Posterior cingulate gyrus (tissue), 11 donors: ENCODE measurements at places on chromosomes 2 and 18.

GRCh38 chr18:56307354-56308170 is 330.8 kb downstream of the TXNL1 start:
- DNase-seq, result no peak

- DNase-seq, result no peak
Observed at GRCh38 chr2:28423856-28424605, 31.4 kb downstream of the FOSL2 start.

GRCh38 chr18:64240316-64240715 is 91.4 kb upstream of the LINC00305 start:
- no peak for DNase-seq

DNA sequence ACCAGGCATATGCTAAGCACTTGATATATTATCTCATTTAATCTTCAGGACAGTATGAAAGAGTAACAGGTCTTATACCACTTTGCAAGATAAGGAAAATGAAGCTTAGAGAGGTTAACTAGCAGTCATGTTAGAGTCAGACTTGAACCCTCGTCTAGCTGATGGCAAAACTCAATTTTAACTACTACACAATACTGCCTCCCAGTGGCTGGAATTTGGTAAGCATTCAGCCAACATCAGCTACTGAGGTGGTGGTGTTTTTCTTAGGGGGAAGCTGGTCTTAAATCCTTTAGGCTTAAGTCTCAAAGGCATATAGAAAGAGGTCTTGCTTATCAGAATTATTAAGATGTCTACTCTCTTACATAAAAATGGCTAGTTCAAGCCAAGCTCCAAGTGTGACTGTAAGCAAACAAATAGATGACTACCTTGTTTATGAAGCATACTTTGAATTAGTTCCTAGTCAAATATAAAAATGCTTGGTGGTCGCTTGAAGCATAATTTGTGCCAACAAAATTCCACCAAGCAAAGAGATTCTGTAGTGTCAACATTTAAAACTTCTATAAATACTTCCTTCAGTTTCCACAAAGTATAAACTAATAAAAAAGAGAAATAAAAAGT is 325.4 kb upstream of the FIGN start:
- peak; percentile 44 for DNase-seq

DNA sequence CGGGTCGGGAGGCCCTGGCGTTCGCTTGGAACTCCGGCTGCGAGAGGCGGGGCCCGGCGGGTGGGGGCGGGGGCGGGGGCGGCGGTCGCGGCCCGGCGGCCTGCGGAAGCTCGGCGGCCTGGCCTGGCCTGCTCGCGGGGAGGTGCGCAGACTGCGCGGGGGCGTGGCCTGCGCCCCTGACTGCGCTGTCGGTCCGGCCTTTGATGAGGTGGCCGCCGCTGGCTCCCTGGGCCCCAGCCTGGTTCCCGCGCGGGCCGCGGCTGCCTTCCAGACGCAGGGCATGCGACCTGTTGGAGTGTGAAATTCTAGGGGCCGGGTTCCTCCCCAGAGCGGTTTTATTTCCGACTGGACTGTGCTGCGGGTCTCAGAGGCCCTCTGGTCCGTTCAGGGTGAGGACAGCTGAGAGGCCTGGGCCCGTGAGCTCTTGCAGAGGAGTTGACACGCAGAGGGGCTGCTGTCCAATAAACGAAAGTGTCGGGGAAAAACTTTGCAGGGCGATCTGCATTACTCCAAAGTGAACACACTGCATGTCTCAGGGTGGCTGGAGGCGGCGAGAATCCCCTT is 629 bp downstream of the NRBP1 start:
- DNase-seq, result peak; percentile 58

DNA sequence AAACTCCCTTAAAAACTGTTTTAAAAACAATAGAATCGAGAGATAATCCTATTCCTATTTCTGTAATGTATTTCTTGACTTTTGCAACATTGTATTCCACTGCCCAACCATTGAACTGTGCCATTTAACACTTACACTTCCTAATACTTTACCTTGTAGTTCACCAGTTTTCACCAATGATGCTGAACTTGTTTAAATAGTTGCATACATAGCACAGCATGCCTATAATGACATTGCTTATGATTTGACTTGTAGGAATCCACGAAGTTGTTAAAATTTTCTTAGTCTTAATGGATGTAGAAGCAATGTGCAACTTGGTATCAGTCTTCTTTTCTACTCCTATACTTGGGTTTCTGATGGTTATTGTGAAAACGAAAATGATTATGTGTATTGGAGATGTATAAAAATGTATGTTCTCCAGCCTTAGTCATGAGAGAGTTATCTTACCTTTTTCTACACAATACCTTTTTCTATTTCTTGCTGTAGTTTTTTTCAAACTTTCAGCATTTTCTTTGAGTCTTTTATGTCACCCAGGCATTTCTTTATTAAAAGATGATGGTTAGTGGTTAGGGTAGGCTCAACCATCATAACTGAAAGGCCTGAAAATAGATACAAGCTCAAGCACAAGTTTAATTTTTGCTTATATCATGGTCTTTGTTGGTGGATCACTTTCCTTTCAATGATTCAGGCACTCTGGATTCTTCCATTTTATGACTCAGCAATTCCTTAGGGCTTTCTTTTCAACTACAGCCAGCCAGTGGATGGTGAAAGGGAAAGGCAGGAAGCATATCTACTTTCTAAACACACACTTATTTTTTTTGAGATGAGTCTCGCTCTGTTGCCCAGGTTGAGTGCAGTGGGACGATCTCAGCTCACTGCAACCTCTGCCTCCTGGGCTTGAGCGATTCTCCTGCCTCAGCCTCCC is 9.4 kb downstream of the GPD2 start:
- no peak for DNase-seq

DNA sequence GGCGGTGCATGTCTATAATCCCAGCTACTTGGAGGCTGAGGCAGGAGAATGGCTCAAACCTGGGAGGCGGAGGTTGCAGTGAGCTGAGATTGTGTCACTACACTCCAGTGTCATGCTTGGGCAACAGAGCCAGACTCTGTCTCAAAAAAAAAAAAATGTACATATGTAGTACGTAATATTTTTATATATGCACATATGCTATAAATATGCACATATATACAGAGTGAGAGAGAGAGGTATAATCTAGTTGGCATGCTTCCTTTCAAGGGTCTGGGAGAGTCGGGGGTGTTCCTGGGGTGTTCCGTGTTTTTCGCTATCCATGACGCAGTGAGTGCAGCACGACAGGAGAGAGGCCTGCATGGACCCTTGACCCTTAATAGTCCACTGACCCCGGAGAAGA is 83.5 kb downstream of the AOX1 start:
- no peak for DNase-seq

- peak; percentile 63 for DNase-seq
Observed at GRCh38 chr2:231227310-231228162, 29.1 kb downstream of the ARMC9 start.

DNA sequence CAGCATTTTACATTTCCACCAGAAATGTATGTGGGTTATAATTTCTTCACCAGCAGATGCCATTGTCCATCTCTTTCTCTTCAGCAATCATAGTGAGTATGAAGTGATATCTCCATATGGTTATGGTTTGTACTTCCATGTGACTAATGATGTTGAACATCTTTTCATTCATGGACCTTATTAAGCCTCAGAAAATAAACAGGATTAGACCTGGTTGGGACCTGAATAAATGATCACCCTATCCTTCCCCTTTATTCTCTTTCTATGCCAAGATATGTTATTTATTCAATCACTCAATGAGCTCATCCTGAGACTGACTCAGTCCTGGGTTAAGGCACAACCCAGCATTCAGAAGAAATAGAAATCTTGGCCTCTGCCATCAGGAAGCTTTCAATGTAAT is 86.6 kb downstream of the ANTXR1 start:
- DNase-seq, result no peak

DNA sequence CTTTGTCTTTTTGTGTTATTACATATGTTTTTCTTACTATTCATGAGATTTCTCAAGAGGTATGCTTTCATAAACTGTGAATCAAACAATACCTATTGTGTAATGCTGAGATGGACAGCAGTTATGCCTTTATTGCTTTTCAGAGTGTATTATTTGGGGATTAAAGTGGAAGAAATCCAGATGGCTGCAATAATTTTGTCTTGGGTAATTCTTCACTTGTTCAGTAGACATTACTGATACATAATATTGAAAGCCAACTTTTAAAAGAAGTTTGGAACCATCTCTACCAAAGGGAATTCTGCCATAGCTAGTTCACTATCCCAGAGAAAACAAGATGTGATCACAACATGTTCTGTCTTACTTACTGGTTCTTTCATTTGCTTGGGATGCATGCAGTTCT is 253.4 kb upstream of the ZSWIM2 start:
- DNase-seq, result no peak

- DNase-seq, result no peak
Observed at GRCh38 chr2:180790891-180791290, 189.5 kb upstream of the UBE2E3 start.

DNA sequence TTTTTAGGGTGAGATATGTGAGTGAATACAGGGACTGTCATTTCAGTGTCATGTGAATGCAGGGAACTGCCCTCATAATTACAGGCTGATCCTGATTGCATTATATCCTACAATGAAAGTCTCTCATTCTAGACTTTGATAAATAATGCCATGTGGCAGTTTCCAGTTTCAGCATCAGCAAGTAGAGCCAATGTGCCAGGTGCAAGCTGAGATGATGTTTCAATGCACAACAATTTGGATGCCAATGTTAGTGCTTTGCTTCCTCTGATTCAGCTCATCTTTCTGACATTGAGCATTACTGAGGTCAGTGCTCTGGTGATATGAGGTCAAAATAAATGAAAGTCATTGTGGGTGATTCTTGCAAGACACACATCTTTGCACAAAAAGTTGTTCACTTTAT is 63.7 kb upstream of the TFPI start:
- no peak for DNase-seq

DNA sequence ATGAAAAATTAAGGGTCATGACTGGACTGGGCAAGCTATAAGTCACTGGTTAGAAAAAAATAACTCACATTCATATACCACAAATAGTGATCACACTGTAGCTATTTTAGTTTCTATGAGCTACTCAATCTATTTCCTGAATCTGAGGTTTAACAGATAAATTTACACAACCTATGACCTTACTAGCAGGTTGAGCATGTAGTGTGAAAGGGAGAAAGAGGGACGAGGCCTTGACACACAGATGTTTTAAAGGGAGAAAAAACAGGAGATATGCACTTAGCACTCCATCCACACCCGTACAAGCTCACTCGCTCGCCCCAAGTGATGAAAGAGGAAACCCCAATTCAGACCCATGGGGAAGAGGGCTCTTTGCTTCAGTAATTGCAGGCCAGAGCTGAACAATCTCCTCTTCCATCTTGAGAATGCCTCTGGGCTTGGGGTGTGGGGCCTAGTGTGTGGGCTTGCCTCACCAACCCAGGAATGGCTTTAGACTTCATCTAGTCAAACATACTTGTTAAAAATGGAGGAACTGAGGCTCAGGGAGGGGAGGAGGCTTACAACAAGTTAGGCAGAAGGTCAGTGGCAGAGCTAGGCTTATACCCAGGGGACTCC is 10.7 kb downstream of the CYRIA start:
- DNase-seq, result no peak

GRCh38 chr2:210387074-210387473 is 72.1 kb upstream of the MYL1 start:
- no peak for DNase-seq

DNA sequence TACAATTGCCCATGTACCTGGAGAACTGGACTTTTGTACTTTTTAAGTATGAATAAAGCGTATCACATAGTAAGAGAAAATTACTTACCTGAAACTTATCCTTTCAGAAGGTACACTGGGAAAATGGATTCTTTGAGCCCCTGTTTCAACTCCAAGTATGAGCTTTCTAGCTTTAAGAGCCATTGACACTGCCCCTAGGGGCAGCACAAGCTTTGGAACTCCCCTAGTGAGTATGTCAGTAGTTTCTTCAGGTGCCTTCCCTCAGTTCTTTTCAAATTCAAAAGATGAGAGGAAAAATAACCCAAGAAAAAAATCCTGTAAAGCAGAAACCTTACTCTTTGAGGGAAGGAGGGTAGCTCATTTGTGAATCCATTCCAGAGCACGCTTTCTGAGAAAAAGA is 124.1 kb downstream of the MEMO1 start:
- no peak for DNase-seq

DNA sequence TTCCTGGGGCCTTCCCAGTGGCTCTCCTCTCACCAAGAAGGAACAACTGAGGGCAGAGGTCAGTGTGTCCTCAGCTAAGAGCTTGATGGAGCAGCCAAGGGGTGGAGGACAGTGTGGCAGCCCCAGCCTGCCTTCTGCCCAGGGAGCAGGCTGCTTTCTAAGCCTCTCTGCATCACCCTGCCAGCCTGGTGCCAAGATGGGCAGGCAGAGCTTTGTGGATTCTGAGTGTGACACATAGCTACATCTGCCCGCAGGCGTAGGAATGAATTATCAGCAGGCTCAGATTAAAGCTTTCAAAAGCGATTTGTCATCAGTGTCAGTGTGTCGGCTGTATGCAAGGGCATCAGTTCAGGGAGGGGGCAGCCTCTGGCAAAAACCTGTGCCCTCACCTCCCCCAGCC is 8.7 kb downstream of the MAL start:
- peak; percentile 70 for DNase-seq

- no peak for DNase-seq
Observed at GRCh38 chr2:55014962-55015939, 35.0 kb downstream of the RTN4 start.
